ENCODE measurements at places on chromosomes 2 and 18. TPM values are rescaled to one million over a fixed set of nuclear protein-coding genes. Genes with fewer than 3 reads are reported as not detected.

GRCh38 chr2:169999054-169999453, 171.8 kb downstream of the UBR3 start:
- DNase-seq, result peak; percentile 40

GRCh38 chr18:77067291-77068061, 65.1 kb downstream of the MBP start:
- no peak for DNase-seq

DNA sequence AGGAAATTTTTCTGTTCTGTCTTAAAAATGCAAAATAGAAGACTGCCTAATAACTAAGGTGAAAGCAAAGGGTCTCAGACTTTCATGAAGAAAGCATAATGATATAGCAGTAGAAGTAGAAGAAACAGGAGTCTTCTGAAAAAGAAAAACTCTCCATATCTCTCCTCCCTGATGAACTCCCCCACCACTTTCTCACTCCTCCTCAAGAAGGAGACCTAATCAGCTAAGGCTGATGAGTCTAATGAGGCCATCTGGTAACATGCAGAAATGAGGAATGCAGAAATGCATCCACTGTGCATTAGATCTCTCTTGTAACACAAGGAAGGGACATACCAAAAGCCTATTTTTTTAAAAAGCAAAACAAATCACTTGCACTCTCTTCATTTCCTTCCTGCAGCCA, 273.7 kb upstream of the UBE2E3 start:
- DNase-seq, result peak; percentile 13

- DNase-seq, result peak; percentile 82
Measured at GRCh38 chr2:136121204-136121910, 3.4 kb upstream of the CXCR4 start.

DNA sequence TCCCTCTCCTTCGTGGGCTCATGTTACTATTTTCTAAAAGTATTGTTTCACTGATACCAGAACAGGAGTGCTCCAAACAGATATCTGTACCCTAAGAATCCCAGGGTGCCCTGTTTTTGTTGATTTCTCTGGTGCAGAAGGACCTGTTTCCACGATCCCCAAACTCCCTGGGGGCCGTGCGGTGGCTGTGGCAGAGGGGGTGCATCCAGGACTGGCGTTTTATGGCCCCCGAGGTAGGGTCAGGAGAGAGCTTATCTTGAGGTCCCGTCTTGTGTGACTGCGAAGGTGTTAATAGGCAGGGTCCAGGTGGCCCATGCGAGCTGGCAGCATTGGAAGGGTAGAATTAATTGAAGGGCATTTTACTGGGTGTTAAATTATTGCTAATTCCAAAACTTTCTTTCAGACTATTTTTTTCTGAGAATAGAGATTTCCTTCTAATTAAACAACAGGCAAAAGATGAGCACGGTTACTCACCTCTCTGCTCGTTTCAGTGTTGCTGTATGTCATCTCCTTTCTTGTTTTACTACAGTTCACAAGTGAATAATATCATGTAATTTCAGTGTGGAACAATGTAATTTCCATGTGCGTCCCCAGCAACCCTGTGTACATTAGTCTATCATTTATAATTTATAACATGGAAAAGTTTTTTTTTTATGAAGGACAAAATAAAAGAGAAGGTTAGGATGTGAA, 8.2 kb downstream of the TWIST2 start:
- DNase-seq, result no peak

Gene CCDC74A
- polyA plus RNA-seq, result 32.3 TPM

GRCh38 chr2:166092889-166093288, 34.9 kb downstream of the SCN1A start:
- DNase-seq, result no peak

DNA sequence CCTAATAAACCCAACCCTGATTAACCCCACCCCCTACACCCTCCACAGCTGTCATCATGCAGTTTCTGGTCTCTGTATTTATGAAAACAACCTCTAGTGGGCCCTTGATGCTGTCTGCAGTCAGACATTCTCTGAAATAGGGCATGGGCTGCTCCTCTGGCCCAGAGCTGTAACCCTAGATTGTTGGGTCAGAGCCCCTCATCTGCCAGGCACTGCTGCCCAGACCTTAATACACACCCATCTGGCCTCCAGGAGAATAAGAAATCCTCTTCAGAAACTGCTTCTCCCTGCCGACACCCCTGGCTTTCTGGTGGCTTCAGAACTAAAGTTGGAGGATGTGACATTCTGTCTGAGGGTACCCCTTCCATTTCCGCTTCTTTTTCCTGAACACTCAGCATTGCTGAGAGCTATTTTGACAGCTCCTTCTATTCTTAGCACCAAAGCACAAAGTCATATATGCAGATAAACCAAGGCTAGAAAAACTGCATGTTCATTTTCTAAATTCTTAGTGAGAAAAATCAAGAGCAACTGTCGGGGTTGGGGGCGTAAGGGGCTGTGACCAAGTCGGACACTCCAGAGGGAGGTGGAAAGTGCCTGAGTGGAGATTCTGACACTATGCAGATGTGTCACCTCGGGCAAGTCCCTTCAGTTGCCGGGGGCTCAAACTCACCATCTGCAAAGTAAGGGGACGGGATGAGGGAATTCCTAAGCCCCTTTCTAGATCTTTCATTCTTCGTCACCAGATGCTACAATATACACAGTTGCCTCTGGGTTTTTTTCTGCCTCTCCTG, 28.7 kb downstream of the SRSF7 start:
- no peak for DNase-seq

Gene SP140
- not detected for polyA plus RNA-seq

DNA sequence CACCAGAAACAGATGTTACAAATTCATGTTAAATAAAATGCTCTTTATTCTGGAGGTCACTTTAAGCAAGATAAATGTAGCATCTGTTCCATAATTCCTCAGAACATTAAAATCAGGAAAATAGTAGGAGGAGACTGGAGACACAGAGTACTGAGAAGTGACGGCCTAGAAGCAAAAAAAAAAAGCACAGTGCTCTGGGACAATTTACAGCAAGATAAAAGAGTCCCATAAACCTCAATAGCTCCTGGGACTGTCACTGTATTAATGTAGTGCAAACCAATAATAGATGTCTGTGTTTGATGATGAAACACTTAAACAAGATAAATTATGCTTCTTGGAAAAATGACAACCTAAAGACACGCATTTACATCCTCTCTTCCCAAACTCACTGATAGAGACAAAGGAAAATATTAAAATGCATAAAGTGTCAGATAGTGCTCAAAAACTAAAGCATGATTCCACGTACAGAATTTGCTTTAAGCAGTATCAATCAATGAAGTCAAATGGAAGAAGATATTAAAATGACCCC, 338.8 kb upstream of the REG3G start:
- DNase-seq, result no peak

- no peak for DNase-seq
Measured at GRCh38 chr2:181111059-181111458, 130.7 kb downstream of the UBE2E3 start.

Gene SERPINB2
- polyA plus RNA-seq, result not detected

Gene MOGAT1
- not detected for polyA plus RNA-seq

- no peak for DNase-seq
Measured at GRCh38 chr2:9279426-9279825, 72.8 kb downstream of the ASAP2 start.
